ENCODE measurements at places on chromosomes 4 and X.

GRCh38 chr4:7238300-7238960 is 46.1 kb downstream of the SORCS2 start:
- DNase-seq: no peak

DNA sequence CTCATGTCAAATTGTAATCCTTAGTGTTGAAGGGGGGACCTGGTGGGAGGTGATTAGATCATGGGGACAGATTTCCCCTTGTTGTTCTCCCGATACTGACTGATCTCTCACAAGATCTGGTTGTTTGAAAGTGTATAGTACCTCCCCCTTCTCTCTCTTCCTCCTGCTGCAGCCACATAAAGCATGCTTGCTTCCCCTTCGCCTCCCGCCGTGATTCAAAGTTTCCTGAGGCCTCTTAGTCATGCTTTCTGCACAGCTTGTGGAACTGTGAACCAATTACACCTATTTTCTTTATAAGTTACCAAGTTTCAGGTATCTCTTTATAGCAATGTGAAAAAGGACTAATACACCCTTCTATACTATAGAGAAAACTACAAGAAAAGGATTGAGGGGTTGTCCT is 1170.5 kb upstream of the AGA start:
- DNase-seq: no peak

GRCh38 chrX:13750204-13750603 is 15.7 kb downstream of the OFD1 start:
- DNase-seq: no peak

GRCh38 chr4:114922592-114922933 is 190.9 kb downstream of the NDST4 start:
- no peak for DNase-seq

DNA sequence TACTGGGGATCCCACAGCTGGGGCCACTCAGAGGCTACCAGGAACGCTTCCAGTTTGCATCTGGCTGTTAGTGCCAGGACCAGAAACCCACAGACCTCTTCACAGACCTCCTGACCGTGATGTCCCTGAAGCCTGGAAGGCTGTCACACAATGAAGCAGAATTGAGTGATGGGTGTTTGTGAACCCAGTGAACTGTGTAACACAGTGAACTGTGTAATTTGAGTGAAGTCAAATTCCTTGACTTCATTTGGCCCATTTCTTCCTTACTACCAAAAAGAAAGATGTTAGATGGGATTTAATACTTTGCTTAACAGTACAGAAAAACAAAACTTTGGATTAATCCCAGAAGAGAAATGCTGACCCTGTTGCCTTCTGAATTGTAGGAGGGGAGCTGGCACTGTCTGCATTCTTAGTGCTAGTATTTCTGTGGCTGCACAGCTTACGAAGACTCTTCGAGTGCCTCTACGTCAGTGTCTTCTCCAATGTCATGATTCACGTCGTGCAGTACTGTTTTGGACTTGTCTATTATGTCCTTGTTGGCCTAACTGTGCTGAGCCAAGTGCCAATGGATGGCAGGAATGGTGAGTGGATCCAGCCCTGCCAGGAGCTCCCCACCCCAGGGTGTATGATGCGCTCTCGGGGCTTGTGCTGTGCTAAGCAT is 17.8 kb downstream of the SRD5A3 start:
- no peak for DNase-seq

GRCh38 chr4:37224854-37225253 is 19.7 kb upstream of the NWD2 start:
- no peak for DNase-seq

DNA sequence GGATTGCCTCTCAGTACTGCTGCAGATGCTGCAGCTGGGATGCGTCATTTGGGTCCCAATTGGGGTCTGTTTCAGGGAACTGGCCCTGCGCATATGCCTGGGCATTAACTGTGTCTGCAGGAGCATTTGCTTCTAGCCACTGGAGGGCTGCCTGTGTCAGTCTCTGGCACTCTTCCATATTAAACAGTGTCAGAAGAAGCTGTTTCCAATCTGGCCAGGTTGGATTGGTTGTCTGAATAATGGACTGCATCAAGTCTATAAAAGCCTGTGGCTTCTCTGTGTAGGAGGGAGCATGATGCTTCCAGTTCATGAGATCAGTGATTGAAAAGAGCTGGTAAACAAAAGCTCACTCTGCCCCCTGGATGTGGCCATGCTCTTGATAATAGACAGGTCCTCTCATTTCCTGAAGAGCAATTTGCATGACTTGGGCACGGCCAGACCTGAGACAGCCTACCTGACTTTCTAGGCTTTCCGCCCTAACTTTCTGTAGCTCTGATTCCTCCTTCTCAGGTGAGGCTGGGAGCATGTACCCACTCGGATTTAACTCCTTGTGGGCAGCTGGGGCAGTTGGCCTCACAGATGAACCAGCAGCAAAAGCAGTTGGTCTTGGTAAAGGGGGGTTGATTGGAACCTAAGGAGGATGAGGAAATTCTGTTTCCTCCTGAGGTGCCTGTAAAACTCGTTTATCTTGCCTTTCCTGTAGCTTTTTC is 29.2 kb downstream of the SULT1E1 start:
- no peak for DNase-seq

DNA sequence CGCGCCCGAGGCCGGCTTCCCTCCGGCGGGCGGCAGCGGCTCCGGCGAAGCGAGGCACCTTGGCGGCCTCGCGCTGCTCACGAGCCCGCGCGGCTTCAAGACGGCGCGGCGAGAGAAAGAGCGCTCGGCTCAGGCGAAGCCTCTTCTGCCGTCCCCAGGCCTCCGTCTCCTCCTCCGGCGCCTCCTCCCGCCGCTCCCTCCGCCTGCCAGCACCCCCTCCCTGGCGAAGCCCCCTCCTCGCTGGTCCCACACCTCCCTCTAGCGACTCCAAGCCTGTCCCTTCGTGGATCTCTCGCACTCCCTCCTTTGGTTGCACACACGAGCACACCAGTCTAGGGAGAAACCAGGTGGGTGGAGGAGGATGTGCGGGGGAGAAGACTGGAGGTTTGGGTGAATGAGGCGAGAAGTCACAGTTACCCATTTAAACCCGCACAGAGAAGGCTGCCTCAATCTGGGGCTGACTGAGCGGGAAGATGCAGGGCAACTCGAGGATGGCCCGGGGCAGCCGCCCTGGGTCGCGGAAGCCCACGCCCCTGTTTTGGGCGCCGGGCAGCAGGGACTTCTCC is at the start of gene CAMK2D:
Gene CAMK2D, minus strand, starts transcription at position 119 of the 566 bp plus-strand sequence. CDS start 670 bp downstream, outside the sequence.
- DNase-seq: peak; percentile 64

DNA sequence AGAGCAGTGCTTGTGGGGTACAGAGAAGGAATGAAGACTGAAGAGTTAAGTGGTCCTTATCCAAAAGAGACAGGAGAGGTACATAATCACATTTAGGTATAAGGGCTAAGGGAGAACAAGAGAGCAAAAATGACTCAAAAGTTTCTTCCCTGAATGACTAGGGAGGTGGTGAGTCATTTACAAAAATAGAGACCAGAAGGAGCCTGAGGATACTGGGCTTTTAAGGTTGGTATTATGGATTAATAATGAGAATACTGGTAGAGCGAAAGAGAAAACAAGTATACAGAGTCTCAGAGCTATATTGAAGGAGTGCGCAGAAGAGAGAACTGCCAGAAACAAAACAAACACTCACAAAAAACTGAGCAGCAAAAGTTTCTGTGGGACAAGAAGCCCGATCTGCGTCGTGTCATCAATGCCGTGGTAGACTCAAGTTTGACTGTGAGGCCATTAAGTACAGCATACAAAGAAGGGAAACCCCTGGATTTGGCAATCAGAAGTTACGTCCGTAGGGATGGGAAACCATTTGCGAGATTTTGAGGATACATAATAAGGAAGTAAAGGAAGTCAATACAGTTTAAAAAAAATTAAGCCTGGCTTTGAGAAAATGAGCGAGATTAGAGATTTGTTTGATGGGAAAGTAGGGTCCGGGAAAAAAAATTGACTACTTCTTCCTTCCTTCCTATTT is 129.1 kb upstream of the STIM2 start:
- DNase-seq: no peak

DNA sequence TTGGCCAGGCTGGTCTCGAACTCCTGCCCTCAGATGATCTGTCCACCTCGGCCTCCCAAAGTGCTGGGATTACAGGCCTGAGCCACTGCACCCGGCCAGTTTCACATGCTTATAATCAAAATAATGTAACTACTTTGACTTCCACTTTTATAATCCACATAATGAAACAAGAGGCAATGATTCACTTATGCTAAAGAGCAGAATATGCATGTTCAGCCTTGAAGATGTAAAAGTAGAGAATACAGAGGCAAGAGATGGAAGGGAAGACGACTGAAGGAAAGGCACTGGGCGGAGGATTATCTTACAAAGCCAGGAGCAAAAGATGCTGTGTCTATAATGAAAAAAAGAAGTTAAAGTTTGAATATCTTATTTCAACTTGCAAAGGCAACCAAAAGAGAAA is 13.3 kb upstream of the ZNF518B start:
- DNase-seq: no peak

- DNase-seq: peak; percentile 6
Measured at GRCh38 chrX:49186125-49187027, at the start of gene PRICKLE3. TSS of gene PRICKLE3 (minus strand) at chrX:49186373. CDS start at chrX:49186297, 76 bp downstream.

GRCh38 chr4:109611045-109611646 is 51.1 kb downstream of the MCUB start:
- no peak for DNase-seq

DNA sequence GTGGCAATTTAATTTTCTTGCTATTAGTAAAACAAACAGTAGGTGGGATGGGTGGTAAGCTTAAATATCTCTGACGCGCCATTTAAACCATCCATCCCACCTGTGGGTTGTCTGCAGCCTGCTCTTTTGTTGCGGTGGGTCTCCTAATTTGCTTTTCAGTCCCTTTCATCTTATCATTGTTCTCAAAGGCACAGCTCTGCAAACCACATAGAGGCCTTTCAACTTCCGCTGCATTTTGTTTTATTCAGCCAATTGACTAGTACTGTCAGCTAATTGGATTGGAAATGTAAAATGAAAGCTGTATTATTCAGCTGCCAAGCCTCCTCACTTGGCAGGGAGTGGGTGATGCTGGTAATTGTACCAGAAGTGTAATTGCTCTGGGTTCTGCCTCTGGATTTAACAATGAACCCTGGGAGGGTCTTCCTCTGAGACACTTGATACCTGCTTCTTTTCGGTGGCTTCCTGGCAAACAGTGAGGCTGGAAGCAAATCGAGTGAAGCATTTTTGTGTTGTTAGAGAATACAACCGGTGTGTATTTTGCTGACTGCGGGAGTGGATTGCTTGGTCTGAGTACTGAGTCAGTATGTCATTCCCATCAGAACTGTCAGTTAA is 165.6 kb downstream of the FRAS1 start:
- peak; percentile 94 for DNase-seq

DNA sequence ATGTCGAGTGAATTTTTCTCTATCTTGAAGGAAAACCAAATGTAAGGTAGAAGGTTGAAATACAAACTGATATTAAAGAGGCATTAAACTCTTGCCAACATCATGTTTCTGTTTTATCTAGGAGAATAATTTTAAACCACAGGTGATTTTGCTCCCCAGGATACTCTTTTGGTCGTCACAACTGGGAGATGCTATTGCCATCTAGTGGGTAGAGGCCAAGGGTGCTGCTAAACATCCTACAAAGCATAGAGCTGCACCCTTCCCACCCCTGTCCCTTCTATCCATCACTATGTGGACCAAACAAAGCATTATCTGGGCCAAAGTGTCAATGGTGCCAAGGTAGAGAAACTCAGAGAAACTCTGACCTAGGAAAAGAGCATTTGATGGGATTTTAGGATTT is 154.6 kb upstream of the MAGEB2 start:
- DNase-seq: no peak

- DNase-seq: no peak
Measured at GRCh38 chr4:128521648-128522111, 234.1 kb upstream of the PGRMC2 start.

- DNase-seq: no peak
Measured at GRCh38 chr4:91984466-91984865, 319.3 kb upstream of the GRID2 start.

GRCh38 chr4:179867300-179867878 is 2375.8 kb upstream of the TENM3 start:
- DNase-seq: no peak

DNA sequence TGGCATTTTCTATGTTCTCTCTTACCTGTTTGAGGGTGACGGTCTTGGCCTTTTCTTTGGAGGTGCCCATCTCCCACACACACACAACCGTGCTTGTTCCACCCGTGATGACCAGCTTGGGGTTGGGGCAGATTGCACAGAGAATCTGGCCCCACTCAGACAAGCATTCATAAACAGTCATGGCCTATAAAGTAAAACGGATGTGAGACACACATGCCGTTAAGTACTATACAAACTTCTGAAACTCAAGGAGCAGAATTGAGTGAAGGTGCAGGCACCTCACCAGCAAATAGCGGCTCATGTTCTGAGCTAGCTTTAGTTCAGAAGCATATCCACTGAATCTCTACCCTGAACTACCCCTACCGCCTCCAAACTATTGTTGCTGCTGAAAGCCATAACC is 107.6 kb downstream of the CDS1 start:
- no peak for DNase-seq

- no peak for DNase-seq
Measured at GRCh38 chr4:164866817-164867490, 10.0 kb upstream of the APELA start.

DNA sequence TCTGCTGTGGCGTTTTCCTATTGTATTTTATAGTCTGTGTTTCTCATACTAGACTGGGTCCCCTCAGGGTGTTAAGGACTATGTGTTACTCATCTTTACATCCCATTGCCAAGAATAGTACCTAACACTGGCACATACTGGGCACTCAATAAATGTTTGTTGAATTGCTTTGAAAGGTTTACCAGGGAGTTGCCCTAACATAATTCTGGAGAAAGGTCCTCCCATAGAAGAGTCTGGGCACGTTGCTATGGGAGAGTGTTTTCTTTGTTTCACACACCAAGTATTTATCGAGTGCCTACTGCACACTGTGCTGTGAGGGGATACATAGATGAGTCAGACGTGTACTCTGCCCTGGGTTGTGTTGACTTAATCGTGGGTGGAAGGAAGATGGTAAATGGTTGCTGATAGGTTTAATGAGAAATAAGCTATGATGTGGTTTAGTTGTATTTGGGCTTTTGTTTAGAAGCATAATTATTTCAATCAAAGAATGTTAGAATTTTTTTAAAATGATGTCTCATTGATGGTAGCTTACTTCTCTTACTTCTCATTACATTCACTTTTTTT is 42.9 kb downstream of the AFF1 start:
- DNase-seq: no peak

DNA sequence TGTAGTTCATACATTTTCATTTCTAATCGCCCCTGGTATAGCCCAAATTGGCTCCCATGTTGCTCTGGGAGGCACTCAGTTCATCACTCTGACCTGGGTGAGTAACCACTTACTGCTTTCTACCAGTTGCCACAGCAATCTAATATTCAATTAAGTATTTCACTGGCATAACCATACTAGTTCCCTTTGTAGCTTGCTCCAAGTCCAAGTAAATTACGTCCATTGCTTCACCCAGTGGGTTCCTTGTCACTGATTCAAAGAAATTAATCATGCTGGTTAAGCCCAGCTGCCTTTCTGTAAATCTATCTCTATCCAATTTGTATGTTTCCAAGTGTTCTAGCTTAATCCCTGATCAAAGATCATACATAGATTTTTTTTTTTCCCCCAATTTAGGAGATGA is 92.0 kb upstream of the CBR4 start:
- DNase-seq: no peak

DNA sequence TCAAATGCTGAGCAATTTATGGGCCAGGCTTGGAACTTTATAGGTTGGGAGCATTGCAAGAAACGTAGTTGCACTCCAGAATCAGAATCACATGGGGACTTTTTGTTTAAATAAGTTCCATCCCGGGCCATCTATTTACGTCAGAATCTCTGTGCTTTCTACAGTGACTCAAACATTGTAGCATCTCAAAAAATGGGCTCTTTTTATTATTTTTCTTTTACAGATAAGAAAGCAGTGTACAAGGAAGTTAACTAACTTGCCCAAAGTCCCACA is 10.2 kb downstream of the CC2D2A start:
- no peak for DNase-seq

Data from NCI-H1436 treated with DMSO at 0.1 percent for 48 hours (cell line).